Amniotic stem cell (primary cell): ENCODE measurements at places on chromosomes 1 and 21.
A peak's percentile ranks its signal among the peaks of the same experiment; 100 is the strongest.

GRCh38 chr1:113610372-113610771 lies 148.9 kb downstream of the PHTF1 start:
- DNase-seq: no peak

GRCh38 chr1:241419986-241420385 lies 63.0 kb upstream of the RGS7 start:
- DNase-seq: no peak

- DNase-seq: no peak
Measured at GRCh38 chr1:8862528-8862927, 16.0 kb downstream of the ENO1 start.

DNA sequence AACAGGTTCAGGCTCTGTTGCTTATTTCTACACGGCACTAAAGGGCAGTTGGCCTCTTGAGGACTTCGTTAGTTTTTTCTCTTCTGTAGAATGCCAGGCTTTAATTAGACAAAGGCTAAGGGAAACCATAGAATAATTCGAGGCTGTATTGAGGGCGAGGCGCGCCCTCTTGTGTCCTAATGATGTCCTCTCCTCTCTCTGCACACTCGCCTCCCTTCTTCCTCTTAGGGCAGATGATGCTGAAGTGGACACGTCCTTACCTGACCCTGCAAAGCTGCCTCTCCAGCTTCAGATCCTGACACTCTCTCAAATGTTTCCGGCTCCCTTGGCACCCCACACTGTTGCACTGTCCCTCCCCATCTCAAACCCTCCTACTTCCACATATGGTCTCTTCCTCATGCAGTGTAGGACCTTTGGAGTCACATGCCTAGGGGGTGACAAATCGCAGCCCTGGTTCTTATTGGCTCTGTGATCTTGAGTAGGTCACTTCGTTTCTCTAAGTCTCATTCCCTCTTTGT lies 1.9 kb upstream of the ZSCAN20 start:
- peak; percentile 83 for DNase-seq

DNA sequence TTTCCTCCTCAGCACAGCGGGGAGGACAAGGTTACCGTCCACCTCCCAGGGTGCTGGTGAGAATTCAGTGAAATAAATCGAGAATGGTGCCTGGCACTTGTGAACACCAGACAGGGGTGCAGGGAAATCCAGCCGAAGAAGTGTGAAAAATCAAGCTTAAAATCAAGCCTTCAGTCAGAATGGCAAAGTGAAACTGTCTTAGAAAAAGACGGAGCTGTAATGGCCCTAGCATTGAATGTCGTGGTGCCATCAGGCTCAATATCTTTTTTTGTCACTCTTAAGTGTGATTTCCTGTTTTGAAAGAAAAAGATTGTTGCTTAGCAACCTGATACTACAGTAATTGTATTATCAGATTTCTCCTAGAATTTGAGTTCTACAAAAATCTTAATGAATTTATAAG lies 22.1 kb downstream of the EDARADD start:
- no peak for DNase-seq

DNA sequence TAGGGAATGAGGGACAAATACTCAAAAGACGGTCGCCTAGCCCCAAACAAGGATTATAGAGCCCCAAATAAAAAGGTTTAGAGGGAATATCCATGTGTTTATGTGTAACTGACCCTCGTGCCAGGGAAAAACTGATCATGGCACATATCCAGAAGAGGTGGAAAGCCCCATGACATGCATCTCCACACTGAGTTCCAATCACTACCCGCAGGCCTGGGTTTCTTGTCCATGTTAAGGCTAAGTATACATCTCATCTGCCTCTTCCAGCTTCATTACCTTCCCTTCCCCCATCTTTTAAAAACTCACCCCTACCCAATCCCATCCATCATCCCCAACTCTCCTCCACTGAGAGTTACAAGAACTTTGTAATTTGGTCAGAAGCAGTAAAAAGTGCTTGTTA lies 15.2 kb downstream of the GADD45A start:
- no peak for DNase-seq

DNA sequence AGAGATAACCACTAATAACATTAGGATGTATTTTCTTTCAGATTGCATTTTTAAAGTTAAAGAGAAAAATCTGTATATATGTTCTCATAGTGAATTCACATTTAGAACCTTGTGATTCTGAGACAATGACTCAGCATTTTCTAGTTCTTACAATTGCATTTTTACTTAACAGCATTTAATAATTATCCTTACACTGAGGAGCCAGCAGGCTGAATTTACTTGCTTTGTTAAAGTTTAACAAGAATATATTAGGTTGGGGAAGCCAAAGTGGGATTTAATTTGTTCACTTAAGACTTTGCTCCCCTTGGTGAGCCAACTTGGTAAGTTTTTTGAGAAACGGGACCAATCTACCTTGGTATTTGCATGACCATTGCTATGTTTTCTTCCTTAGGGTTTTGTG lies 4.5 kb downstream of the PATJ start:
- DNase-seq: no peak

- DNase-seq: no peak
Measured at GRCh38 chr21:43825936-43826622, 36.7 kb downstream of the RRP1 start.

DNA sequence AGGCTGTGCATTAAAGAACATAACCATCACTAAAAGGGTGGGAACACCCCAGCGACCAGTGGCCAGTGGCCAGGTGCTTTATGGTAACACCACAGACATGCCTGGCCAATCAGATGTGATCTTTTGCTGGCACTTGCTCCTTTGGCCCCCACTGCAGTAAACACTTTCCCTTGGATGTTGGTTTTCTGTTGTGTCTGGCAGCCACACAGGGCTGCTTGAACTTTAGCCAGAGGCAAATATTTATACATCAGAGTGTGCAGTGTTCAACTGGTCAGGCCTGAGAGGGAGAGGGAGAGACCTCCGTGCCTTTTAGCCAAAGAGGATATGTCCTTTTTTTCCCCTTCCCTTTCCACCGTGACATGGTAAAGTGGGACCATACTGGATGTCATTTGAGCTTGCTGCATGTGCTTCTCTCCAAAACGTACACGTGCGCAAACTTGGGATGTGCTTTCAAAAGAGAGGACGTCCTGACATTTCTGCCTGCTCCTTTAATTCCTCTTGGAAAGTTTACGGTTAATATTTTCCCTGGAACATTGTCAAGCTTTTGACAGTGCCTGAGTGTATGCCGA lies 101.2 kb downstream of the NFIA start:
- no peak for DNase-seq

GRCh38 chr1:33190701-33191100 lies 8.9 kb upstream of the TRIM62 start:
- DNase-seq: no peak

GRCh38 chr1:36248250-36248894 lies 24.1 kb downstream of the THRAP3 start:
- peak; percentile 52 for DNase-seq

GRCh38 chr1:149844101-149844500 lies 55.3 kb upstream of the BOLA1 start:
- no peak for DNase-seq

- DNase-seq: no peak
Measured at GRCh38 chr1:244074559-244075171, 23.6 kb downstream of the ZBTB18 start.

GRCh38 chr1:181661569-181661968 lies 178.3 kb downstream of the CACNA1E start:
- no peak for DNase-seq

GRCh38 chr21:38811257-38811656 lies 5.5 kb downstream of the ETS2 start:
- DNase-seq: peak; percentile 71

DNA sequence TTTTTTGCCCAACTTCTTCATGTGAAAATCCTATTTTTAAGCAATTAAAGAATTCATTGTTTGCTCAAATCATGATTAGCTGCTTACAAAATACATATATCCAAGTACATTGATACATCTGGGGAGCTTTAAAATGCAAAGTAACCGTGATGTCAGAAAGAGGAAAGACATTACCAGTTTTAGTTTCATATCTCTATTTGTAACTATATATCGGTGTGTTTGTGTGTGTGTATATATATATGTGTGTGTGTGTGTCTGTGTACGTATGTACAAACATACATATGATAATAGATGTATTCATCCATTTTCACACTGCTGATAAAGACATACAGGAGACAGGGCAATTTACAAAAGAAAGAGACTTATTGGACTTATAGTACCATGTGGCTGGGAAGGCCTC lies 310.1 kb downstream of the DPYD start:
- no peak for DNase-seq

- DNase-seq: no peak
Measured at GRCh38 chr1:156412653-156413321, 43.8 kb downstream of the RHBG start.

- DNase-seq: no peak
Measured at GRCh38 chr1:61426885-61427284, 298.1 kb downstream of the TM2D1 start.

GRCh38 chr1:158833264-158833663 lies 2.1 kb downstream of the MNDA start:
- no peak for DNase-seq

DNA sequence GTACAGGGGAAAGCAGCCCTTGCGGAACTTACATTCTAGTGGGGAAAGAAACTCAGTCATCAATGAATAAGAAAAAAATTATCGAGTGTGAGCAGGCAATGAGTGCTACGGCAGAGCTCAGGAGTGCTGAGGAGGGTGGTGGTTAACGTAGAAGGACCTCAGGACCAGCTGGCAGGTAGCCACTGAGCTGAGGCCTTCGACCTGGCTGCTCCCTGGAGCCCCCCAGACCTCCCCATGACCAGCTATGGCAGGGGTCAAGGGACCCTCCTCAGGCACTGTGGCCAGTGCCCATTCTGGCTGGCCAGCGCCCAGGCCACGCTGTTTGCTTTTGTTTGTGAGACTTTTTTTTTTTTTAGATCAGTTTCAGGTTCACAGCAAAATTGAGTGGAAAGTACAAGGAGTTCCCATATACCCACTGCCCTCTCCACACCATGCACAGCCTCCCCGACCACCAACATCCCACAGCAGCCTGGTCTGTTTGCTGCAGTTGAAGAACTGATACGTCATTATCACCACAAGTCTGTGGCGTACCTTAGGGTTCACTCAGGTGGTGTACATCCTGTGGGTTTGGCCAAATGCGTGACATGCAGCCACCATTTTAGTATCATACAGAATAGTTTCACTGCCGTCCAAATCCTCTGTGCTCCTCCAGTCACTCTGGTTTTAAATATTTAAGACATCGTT lies 11.8 kb upstream of the TTC22 start:
- no peak for DNase-seq

DNA sequence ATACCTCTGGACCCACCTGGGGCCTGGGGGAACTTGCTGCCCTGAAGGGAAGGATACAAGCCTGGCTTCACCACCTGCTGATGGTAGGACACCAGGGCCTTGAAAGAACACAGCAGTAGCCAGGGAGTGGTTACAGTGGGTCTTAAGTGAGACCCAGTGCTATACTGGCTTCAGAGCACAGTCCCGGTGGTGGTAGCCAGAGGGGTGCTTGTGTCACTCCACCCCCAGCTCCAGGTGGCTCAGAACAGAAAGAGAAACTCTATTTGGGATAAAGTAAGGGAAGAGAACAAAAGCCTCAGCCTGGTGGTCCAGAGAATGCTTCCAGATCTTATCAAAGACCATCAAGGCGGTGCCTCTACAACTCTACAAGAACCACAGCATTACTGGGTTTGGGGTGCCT lies 37.2 kb downstream of the VAV3 start:
- no peak for DNase-seq

DNA sequence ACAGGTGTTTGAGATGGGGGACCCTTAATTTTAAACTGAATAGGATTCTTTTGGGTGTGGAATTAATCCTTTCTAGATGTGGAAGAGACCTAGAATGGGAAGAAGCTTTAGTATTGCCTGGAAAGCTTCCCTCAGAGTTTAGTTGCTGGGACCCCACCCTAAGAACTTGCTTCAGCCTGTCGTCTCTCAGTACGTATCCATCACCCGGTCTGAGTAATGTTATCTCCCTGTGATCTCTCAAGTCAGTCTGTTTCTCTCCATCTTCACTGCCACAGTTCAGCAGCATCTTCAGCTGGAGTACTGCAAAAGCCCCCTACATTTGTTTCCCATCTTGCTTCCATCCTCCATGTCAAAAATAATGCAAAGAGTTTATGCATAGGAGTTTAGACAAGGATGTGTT lies 28.9 kb downstream of the CNST start:
- DNase-seq: no peak

DNA sequence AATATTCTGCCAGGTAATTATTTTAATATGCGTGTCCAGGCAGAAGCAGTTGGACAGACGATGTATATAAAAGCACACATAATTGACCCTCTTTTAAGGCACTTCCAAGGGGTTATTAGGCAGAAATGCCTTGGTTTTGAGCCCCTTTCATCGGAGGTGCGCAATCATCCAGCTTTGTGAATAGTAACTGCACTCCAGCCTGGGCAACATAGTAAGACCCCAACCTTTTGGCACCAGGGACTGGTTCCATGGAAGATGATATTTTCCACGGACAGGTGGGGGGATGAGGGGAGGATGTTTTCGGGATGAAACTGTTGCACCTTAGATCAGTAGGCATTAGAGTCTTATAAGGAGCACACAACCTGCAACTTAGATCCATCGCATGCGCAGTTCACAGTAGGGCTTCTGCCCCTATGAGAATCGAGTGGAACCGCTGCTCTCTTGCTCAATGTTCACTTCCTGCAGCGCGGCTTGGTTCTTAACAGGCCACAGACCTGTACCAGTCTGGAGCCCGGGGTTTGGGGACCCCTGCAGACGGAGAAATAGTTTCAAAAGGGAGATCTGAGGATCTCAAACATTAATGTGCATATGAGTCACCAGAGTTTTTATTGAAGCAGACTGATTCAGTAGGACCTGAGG lies 1.8 kb upstream of the MCOLN2 start:
- DNase-seq: no peak

GRCh38 chr21:37965088-37965805 lies 49.0 kb upstream of the KCNJ6 start:
- no peak for DNase-seq

GRCh38 chr21:29520171-29520570 lies 221.4 kb downstream of the BACH1 start:
- DNase-seq: no peak

DNA sequence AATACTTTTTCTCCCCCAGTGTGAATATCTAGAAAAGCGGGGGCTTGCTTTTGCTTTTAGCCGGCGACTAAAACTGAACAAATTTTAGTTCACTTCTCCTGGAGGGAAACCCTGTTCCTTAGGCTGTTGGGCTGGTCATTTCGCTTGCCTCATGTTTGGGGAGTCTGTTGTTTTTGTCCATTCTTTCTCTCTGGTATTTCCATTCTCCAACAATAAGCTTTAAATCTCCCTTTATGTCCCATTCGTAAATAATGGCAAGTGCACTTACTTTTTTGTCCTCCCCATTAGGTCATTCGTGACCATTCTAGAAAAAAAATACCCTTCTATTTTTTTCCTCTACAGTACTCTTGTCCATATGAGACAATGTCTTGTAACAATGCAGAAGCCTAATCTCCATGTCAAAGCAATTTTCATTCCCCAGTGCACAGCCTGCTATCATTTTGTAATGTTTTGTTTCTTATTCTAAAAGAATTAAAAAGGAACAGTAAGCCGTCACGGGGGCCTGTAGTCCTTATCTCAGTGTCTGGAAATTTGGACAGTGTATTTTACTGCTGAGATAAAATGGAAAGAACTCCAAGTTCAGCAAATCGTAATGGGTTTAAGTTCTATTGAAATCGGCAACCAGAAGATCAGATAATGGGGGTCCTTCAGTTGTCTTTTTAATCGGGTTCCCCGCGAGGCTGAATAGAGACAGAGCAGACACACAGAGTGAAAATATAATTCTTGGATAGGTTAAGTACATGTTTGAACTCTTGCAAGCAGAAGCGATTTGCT lies 21.8 kb downstream of the PROX1 start:
- no peak for DNase-seq
